A549 treated with dexamethasone at 1 μM for 4 hours (cell line): ENCODE measurements at places on chromosomes 2 and 18. TPM values are rescaled to one million over a fixed set of nuclear protein-coding genes. Genes with fewer than 3 reads are reported as not detected.

SKOR2 gene
- total RNA-seq: not detected in 5 replicates

CFAP65 gene
- 0.21 to 0.27 TPM (median 0.22 TPM) in 5 replicates for total RNA-seq

ERFE gene
- 4.8 to 7.9 TPM (median 7.4 TPM) in 5 replicates for total RNA-seq

QPCT gene
- total RNA-seq: 20.1 to 22.8 TPM (median 21.9 TPM) in 5 replicates

CLEC4F gene
- not detected in 5 replicates for total RNA-seq

HOXD1 gene
- 0.15 to 0.25 TPM (median 0.21 TPM) in 5 replicates for total RNA-seq

NFATC1 gene
- 4.7 to 7.3 TPM (median 6.8 TPM) in 5 replicates for total RNA-seq

AOX1 gene
- 5.0 to 6.8 TPM (median 5.4 TPM) in 5 replicates for total RNA-seq

WDR54 gene
- 75.2 to 80.4 TPM (median 77.7 TPM) in 5 replicates for total RNA-seq

CELF4 gene
- total RNA-seq: 0.07 TPM in 1 of 5 replicates, not detected in the others
